SHP77 (cell line): ENCODE measurements at places on chromosomes 2 and 18.

DNA sequence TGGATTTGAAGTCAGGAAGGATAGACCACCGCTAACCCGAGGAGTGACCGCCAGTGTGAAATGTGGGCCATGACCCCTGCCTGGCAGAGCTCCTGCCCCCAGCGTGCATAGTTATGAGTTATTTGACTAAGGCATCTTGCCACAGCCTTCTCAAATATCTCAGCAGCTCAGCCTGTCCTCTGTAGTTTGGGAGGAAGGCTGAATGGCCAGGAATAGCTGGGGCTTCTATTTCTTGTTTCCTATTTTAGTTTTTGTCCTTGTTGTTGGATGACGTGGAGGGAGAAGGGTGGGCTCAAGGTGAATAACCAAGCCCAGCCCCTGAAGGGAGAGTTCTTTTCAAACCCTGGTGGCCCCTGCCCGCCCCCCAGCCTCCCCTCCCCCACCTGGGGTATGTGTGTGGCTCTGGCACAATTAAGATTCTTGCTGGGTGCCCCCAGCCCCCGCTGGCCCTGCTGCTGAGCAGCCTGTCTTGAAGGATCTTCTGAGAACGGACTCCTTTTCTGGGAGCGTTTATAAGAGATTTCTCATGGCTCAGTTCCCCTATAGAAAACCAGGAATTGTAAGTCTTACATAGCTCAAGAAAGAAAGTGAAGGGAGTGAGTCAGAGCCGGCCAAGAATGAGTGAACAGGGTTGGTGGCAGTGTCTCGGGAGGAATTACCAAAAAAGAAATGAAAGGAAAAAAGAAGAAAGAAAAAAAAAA lies 157.4 kb downstream of the GLI2 start:
- no peak for DNase-seq

GRCh38 chr2:66495788-66496640 lies 61.1 kb downstream of the MEIS1 start:
- DNase-seq = no peak

DNA sequence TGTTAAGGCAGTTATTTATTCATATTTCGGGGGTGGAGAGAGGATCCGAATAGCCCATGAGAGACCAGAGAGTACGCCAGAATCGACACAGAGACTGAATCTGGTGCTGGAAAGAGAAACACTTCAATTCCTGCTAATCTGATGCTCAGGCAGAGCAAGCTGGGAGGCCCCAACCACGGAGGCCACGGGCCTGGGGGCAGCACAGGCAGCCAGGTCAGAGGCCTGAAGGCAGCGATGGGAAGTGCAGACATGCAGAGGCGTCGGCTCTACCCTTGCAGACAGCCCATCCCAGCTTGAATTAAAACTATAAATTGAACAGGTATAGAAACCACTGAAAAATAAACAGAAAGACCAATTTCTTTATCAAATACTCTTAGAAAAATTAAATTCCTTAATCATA lies 50.6 kb downstream of the PXDN start:
- no peak for DNase-seq

GRCh38 chr2:30956995-30957394 lies 149.7 kb upstream of the CAPN13 start:
- DNase-seq = no peak

- no peak for DNase-seq
Observed at GRCh38 chr2:73614105-73614504, 28.1 kb downstream of the NAT8 start.

DNA sequence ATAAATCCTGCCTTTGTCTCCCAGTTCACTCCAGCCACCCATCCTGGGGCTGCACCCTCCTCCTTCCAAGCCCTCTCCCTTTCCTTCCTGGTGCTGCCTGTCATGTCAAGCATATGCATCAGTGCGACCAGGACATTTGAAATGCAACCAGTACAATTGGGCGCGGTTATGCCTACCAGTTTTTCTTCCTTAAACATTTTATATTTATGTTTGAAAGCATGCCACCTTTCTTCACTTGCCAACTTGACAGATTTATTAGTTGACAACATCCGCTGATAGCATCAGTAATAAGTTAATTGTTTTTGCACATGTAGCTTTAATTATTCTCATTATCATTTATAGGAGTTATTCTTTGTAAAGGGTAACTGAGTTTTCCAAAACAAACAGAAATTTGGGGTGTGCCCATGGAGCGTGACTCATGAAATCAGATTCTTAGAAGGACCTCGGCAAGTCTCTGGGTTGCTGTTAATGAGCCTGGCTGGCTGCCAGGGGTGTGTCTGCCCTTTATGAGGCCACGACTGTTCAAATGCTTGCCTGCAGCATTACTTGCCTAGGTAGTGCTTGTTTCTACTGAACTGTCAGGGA lies 32.8 kb upstream of the IL1B start:
- peak; percentile 8 for DNase-seq

GRCh38 chr2:128537646-128538045 lies 219.0 kb upstream of the HS6ST1 start:
- no peak for DNase-seq

- DNase-seq = no peak
Observed at GRCh38 chr2:195009202-195009601, 647.8 kb upstream of the SLC39A10 start.

DNA sequence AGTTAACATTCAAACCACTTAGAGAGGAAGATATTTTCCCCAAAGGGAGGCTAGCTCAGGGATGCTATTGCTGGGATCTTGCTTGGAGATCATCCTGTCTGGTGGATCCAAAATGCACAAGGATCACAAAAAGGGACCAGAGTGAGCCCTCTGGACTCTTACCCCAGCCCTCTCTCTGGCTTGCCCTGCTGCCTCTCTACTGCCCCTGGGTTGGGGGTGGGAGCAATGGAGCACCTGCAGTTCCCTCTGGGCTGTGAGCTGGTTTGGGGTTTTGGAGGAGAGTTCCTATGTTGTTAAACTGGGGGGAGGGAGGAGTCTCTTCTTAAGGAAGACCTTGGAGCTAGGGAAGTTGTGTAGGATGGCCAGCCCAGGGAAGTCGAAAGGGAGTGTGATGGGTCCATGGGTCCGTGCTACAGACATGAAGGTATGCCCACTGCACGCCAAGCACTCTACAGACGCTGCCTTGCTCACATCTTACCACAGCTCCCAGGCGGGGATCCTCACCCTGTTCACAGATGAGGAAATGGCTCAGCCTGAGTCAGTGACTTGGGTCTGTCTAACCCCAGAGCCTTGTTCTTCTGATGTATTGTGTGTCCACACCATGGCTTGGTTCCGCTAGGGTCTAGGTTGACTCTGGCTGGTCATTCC lies 3.8 kb downstream of the LBH start:
- DNase-seq = no peak

- DNase-seq = no peak
Observed at GRCh38 chr2:156430236-156430979, 5.8 kb upstream of the GPD2 start.

GRCh38 chr2:11122380-11122779 lies 32.9 kb upstream of the SLC66A3 start:
- no peak for DNase-seq

DNA sequence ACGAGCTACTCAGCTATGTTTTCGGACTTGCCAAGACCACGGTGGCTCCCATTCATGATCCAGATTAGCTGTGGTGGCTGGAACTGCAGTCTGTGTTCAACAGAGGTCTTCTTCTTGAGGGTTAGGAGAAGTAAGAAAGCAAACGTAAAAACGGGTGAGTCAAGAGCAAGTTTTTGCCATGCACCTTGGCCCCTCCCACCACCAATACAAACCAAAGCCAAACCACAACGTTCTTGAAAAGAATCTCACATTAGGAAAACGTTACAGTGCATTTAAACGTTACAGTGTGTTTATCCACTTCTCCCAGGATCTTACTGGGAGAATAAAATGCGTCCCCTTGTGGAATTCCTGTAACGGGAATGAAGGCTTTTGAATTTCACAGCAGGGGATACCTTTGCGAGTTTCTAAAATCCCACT lies 725 bp downstream of the FBXO48 start:
- no peak for DNase-seq

GRCh38 chr18:46163091-46163490 lies 58.9 kb downstream of the HAUS1 start:
- no peak for DNase-seq

GRCh38 chr18:37502036-37502435 lies 63.6 kb downstream of the CELF4 start:
- DNase-seq = no peak

- peak; percentile 79 for DNase-seq
Observed at GRCh38 chr2:45237850-45238542, 228.7 kb upstream of the SIX2 start.

GRCh38 chr2:60641811-60642788 lies 88.6 kb upstream of the BCL11A start:
- peak; percentile 71 for DNase-seq

DNA sequence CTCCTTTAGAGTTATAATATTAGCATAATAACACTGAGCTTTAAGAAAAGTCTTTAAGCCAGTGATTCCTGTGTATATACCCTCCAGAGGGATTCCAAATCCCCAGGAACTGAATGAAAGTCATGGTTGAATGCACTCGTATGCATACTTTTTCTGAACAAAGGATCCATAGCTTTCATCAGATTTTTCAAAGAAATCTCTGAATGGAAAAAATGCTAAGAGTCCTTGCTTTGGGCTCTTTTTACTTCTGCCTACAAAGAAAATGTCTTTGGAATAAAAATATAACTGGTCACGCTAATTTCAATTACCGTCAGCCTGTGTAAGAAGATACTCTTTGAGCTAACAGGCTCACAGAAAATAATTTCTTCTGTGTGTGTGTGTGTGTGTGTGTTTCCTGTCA lies 939.5 kb downstream of the ERBB4 start:
- DNase-seq = no peak

GRCh38 chr18:78304192-78305164 lies 675.1 kb upstream of the SALL3 start:
- no peak for DNase-seq

DNA sequence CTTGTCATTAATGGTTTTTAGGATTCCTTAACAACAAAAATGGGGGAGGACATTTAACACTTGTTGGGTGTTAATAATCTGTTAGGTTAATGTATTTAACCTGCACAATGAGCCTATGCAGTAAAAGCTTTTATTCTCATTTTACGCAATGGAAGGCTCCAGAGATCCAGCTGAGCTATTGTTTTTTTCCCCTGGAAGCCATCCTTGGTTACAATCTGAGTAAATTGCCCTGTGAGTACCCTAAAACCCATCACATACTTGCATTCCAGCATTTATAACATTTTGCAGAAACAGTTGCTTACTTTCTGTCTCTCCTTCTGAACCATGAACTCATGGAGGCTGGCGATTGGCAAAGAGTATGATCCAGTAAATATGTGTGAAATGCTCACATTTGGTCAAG lies 30.2 kb upstream of the DOCK10 start:
- no peak for DNase-seq

GRCh38 chr2:28345619-28346018 lies 47.0 kb upstream of the FOSL2 start:
- DNase-seq = peak; percentile 59

DNA sequence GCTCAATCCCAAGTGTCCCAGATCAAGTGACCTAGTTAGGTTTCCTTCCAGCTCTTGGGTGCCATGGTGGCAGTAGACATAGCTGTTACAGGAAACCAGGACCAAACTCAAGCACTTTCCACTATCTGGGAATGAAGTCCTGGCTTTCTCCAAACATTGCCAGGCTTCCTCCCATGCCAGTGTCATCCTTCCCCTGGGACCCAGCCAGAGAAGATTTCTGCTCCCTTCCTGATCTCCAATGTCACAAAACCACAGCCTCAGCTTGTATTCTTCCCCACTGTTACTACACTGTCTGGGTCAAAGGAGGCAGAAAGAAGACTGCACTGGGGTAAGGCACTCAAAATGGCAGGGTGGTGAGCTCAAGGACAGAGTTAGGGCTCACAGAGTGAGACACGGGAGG lies 347.1 kb downstream of the TNS1 start:
- DNase-seq = no peak

DNA sequence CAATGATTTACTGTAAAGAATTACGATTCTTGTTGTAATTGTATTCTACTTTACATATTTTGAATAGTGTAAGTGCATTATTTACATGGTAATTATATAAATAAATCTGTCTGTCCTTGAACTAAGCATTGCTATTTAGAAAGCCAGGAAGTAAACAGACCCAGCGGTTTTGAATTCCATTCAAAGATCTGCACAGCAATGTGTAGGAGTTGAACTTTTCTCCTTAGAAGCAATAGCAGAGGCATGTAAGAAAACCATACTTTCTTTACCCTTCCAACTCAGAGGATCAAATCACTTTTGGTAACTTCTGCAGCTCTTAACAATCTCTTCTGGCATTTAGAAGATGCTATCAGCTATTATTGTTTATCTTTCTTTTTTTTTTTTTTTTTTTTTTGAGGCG lies 109.2 kb upstream of the VRK2 start:
- no peak for DNase-seq

DNA sequence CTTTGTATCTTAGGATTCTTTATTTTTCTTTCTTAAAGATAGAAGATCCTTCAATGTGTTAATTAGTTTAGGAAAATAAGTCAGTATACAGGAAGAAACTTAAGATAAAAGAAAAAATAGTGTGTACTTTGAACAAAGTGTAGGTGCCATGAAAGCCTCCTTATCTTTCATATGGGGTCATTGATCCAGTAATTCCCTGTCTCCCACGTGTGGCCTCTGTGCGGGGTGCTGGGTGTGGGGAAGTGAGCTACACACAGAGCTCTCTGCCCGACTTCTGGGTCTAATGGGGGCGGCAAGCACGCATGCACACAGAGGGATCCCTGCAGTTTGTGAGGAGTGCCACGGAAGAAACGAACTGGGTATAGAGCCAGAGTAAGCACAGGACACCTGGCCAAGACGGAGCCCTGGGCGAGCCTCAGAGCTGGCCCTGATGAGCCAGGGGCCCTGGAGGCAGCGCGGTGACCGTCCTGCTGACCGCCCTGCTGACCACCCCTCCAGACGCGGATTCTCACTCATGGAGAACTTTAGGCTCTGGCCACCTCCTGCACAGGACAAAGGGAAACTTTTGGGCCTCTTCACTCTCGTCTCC lies 253.5 kb downstream of the ACKR3 start:
- no peak for DNase-seq

GRCh38 chr18:54388203-54389142 lies 30.8 kb downstream of the C18orf54 start:
- DNase-seq = no peak

DNA sequence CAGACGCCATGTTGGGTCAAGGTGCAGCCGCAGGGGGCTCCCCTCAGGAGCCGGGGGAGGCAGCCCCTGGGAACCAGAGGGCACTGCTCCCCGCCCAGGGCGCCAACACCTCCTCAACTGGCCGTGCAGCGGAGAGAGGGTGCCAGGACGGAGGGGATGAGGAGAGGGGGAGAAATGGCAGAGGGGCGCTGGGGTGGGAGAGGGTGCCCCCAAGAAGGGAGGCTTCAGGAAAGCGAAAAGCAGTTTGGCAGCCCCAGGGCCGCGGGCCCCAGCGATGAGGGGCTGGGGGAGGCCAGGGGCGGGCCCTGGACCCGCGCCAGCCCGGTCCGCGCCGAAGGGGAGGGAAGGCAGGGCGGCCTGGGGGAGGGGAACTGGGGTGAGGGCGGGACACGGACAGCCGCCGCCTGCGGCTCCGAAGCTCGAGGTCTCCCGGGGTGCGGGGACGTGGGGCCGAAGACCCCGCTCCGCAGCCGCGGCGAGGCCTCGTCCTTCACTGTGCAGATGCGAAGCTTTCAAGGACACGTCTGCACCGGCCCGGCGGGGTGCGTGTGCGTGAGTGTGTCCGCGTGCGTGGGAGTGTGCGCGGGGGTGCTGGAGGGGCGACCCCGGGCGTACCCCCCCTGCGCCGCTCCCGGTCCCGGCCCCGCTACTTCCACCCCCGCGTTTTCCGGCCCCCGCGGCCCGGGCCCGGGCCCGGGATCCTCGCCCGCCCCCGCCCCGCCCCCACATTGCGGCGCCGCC lies 1.4 kb downstream of the DNMT3A start:
- DNase-seq = peak; percentile 24
